Mucosa of gallbladder (tissue), 1 donor: ENCODE measurements at places on chromosomes 6 and 20. TPM values are rescaled to one million over a fixed set of nuclear protein-coding genes. Genes with fewer than 3 reads are reported as not detected.

The RSPO4 gene
- total RNA-seq = 0.26 TPM

The LHFPL5 gene
- total RNA-seq = 0.69 TPM

The RAD21L1 gene
- not detected for total RNA-seq

The DLL1 gene
- total RNA-seq = 13.0 TPM

The OLIG3 gene
- total RNA-seq = not detected

The CCN5 gene
- 1.6 TPM for total RNA-seq

The OXT gene
- total RNA-seq = 0.46 TPM

The SOBP gene
- 11.0 TPM for total RNA-seq

The HTR1E gene
- total RNA-seq = 0.17 TPM

The UBE2C gene
- 2.9 TPM for total RNA-seq

The PGC gene
- 6.7 TPM for total RNA-seq

The EDN3 gene
- 7.7 TPM for total RNA-seq

The GATA5 gene
- 8.7 TPM for total RNA-seq

The EBF4 gene
- total RNA-seq = 12.7 TPM

The CALHM4 gene
- total RNA-seq = not detected

The NKAPL gene
- total RNA-seq = 1.9 TPM

The PAX1 gene
- not detected for total RNA-seq

The TBPL1 gene
- 24.5 TPM for total RNA-seq

The RIMS1 gene
- total RNA-seq = 22.2 TPM

The PTP4A1 gene
- total RNA-seq = 64.5 TPM

The XKR7 gene
- not detected for total RNA-seq

The PTPRT gene
- 45.0 TPM for total RNA-seq

The ELOVL4 gene
- 1.5 TPM for total RNA-seq

The RBBP8NL gene
- total RNA-seq = 6.2 TPM

The SSTR4 gene
- total RNA-seq = not detected
